ENCODE measurements at places on chromosomes 16 and 17. TPM values are rescaled to one million over a fixed set of nuclear protein-coding genes. Genes with fewer than 3 reads are reported as not detected.

The KIF2B gene
- not detected for total RNA-seq

The SRCIN1 gene
- total RNA-seq: 0.24 TPM

The WSCD1 gene
- total RNA-seq: not detected

The ALOX12 gene
- total RNA-seq: not detected

The MYO15B gene
- total RNA-seq: 207 TPM

The ETV4 gene
- not detected for total RNA-seq

The LONP2 gene
- 63.5 TPM for total RNA-seq

The CLEC18C gene
- 0.31 TPM for total RNA-seq

The PPP1R27 gene
- not detected for total RNA-seq

The CTRL gene
- 4.1 TPM for total RNA-seq

The PRR35 gene
- total RNA-seq: not detected

The TLCD3A gene
- 2.8 TPM for total RNA-seq

The TMEM100 gene
- not detected for total RNA-seq

The SEPTIN12 gene
- not detected for total RNA-seq

The PGP gene
- 10.4 TPM for total RNA-seq

The SMARCD2 gene
- total RNA-seq: 114 TPM

- DNase-seq: no peak
Measured at GRCh38 chr16:84545114-84545737, 40.8 kb upstream of the MEAK7 start.

- DNase-seq: no peak
Measured at GRCh38 chr16:79628501-79628975, 28.0 kb upstream of the MAF start.

DNA sequence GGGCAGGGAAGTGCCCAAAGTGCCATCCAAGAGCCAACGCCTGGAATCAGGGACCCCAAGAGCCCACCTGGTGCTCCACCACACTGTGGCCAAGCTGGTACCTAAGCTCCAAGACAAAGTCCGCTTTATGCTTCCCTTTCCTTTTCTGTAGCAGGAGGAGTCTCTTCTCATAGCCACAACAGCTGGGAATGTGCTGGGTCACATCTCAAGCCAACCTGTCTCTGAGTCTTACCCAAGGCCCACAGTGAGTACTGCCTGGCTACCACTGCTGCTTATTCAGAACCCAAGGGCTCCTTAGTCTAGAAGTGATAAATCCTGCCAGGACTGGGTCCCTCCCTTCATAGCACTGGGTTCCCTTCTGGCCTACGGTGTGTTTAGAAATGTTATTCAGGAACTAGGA lies 49.8 kb downstream of the ERCC4 start:
- no peak for DNase-seq

DNA sequence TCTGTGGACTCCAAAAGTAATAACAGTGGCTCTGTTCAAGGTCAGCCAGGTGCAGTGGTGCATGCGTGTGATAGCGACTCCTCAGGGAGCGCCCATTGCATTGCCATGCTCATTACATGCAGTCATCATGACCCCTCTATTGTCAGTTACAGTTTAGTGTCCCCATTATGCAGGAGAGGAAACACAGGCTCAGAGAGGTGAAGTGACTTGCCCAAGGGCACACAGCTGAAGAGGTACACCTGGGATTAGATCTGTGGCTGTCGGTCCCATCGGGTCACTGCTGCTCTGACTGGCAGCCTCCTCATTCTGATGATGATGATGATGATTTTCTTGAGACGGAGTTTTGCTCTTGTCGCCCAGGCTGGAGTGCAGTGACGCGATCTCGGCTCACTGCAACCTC lies 7.6 kb downstream of the LAT start:
- no peak for DNase-seq

GRCh38 chr17:77609553-77610517 lies 348.7 kb upstream of the TNRC6C start:
- DNase-seq: peak; percentile 26

GRCh38 chr16:87822108-87822970 lies 47.0 kb downstream of the SLC7A5 start:
- no peak for DNase-seq

- no peak for DNase-seq
Measured at GRCh38 chr17:9237661-9238301, 216.5 kb downstream of the NTN1 start.

DNA sequence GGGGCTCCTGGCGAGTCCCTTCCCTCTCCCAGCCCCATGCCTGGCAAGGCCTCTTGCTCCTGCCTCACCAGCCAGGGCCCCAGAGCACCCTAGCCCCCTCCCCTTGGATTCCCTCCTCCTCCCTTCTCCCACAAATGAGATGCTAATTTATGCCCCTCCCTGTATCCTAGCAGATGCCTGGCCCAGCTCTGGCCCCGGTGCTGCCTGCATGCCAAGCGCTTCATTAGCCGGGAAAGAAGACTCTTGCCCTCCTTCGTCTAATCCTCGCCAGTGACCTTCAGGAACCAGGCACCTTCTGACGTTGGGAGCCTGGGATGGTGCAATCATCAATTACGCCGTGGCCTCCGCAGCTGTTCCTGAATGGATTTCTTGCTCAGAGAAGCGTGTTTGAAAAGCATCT lies 127.8 kb downstream of the SDK2 start:
- no peak for DNase-seq

GRCh38 chr17:31820691-31821435 lies 38.2 kb downstream of the COPRS start:
- no peak for DNase-seq

DNA sequence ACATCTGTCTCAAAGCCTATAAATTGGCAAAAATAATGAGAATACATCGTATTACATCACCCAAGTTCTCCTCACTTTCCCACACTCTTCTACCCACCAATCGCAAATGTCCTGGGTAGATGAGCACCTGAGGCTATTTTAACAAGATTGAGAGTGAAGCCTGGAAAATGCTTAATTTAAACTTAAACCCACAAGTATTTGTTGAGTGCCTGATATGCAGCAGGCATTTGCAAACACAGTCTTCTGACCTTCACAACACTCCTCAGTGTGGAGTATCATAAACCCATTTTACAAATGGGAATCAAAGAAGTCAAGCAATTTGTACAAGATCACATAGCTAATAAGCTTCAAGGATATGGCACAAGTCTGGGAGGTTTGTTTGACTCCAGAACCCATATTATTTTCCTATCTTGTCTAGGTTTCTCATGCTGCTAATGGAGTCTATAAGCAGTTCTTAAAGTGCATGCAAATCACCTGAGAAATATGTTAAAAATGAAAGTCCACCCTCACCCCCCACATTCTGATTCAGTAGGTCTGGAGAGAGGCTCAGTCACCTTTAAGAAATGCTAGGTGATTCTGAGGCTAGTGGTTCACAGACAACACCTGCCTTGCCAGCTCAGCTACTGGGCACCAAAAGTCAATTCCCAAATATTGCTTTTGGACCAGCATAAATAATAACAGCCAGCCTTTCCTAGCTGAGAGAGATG lies 34.9 kb upstream of the CCL2 start:
- DNase-seq: no peak

- DNase-seq: no peak
Measured at GRCh38 chr17:7750321-7750821, 32.8 kb downstream of the DNAH2 start.

- no peak for DNase-seq
Measured at GRCh38 chr17:13862346-13862745, 207.0 kb upstream of the COX10 start.

GRCh38 chr16:88809068-88809675 lies 2.6 kb downstream of the APRT start:
- DNase-seq: no peak

DNA sequence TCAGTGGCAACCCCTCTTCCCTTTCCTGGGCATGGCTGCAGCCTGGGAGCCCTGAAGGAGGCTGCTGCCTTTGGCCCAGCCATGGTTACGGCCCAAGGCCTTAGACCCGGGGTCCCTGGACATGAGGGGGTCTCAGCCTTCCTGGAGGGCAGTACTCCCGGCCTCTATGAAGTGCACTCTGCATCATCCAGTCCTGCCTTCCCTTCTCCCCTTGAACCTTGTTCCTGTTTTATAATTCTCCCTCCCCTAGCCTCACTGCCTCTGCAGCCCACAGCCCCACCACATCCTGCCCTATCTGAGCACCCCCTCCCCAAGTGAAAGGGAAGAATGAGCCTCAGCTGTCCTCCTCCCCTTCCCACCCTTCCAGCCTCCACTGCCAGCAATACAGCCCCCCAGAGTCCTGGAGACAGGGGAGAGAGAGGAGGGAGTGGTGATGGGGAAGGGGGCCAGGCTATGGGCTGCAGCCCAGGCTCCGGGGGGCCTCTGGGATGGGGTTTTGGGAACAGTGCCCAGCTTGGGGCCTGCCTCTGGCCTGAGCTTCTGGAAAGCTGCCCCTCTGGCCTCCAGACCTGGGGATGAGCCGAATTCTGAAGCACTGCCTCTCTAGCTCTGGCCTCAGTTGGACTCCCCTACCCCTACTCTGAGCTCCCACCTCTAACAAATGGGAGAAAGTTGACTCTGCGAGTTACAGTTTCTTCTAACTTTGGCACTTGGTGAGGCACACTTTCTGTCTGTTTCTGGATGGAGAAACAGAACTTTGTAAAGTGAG lies 7.6 kb downstream of the CCR7 start:
- DNase-seq: peak; percentile 14

DNA sequence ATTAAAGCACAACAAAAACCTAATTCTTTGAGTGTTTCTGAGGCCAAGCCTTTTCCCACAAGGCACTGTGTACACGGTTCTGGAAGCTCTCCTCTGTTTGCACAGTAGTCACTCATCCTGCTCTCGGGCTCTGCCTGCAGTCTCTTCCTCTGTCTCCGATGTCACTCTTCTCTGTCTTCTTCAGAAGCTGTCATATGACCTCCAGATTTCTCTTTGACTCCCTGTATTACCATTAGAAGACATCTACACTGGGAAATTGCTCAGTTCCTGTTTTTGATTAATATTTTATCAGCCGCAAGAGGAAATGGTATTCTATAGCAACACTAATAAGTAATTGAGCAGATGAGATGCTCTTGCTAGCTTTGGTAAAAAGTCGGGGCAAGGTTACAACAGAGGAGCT lies 422.9 kb downstream of the WWOX start:
- DNase-seq: no peak

- DNase-seq: no peak
Measured at GRCh38 chr16:51876934-51877333, 670.0 kb downstream of the TOX3 start.

DNA sequence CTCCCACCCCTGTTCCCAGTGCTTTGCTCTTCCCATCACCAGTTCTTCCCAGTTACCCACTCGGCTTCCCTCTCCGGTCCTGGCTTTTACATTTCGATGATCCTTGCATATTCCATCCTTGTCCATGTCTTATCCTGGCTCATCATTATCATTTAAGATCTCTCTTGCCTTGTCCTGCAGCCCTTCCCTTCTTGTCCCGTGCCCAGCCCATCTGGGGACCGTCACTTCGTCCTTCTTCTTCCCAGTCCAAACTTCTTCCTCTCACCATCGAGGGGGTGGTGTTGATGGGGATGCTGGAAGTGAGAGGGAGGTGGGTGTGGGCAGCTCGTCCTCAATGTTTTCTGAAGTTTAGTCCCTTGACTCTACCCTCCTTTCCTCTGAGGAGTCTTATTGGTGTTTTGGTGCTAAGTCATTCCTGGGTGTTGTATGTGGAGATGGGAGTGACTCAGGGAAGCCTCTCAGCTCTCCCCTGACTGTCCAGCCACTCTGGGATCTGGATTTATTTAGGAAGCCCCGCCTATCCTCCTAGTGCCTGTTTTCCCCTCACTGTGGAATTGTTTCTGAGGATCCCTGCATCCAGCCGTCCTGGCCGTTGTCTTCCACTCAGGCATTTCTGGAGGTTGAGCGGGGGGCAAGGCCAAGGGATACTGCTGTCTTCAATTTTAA lies 975 bp downstream of the SNX29 start:
- DNase-seq: no peak

DNA sequence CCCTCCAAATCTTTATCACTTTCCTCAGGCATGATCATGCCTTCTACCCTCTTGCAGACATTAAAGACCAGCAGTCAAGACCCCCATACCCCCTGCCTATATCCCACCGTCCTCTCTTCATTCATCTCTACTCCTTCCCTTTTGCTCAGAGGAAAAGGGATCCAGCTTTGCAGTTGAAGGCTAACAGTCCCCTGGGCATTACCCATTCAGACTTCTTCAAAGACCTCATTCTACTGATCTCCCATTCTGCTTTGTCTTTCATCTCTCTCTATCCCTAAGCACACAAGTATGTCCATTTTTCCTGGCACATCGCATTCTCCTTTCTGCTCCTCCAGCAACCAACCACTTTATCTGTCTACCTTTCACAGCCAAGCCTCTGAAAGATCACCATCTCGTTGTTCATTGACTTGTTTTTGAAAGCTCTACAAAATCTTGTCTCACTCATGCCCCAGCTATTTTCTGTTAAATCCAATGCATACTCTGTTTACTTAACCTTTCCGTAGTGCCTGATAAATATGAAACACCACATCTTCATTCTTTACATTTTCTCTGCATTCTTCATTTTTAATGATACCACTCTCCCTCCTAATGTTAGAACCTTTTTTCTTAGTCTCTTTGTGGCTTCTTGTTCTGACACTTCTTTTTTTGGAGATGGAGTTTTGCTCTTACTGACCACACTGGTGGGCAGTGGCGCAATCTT lies 14.1 kb upstream of the LCMT1 start:
- DNase-seq: no peak

GRCh38 chr17:41167561-41167960 lies 460 bp downstream of the KRTAP4-3 start:
- DNase-seq: no peak

DNA sequence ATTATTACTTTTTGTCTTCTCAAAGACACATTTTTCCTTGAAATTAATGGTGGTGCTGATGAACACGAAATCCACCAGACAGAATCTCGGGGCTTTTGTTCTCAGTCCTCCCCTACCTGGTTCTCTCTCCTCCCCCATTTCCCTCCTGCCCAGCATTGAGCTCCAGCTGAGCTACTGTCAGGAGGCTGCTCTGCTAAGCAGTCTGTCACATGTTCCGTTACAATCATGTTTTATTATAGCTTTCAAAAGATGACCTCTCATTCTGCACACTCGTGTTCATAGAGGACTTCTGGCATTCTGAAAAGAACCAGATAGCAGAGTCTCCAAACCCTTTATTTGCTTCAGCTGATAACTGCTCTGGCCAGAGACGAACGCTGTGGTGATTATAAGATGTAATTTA lies 732.5 kb upstream of the RBFOX1 start:
- no peak for DNase-seq

GRCh38 chr17:82863941-82864712 lies 24.3 kb upstream of the ZNF750 start:
- peak; percentile 61 for DNase-seq
